ENCODE measurements at places on chromosomes 1 and 21. TPM values are rescaled to one million over a fixed set of nuclear protein-coding genes. Genes with fewer than 3 reads are reported as not detected.

GRCh38 chr1:211347077-211347844, 20.6 kb downstream of the TRAF5 start:
- DNase-seq = no peak

- DNase-seq = no peak
Measured at GRCh38 chr21:29287383-29287782, 11.3 kb upstream of the BACH1 start.

DNA sequence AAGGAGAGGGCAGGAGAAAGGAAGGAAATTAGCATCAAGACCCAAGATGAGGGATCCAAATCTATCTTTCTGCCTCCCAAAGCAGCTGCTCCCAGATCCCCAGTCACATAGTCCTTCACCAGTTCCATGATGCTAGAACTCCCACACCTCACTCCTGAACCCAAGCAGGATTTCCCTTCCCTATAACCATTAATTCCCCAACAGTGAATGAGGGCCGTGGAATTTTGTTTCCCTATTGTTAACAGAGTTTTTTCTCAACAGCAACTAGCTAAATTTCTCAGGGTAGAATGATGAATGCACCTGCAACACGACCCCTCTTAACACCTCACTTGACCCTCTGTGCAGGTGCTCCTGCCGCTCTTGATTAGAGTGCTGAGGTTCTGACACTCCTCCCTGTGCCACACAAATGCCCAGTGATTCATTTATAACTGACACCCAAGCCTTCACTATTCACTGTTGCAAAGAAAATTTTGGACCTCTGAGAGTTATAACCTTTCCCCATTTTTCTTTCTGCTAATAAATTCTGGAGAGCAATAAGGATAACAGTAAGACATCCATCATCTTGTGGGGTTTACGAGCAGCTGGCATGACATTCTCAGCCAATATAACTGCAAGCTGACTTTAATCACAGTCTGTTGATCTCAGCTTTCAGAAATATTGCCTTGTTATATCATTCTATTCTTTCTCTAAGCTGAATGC, 25.4 kb upstream of the NPL start:
- no peak for DNase-seq

GRCh38 chr1:91059157-91059556, 37.3 kb upstream of the ZNF644 start:
- no peak for DNase-seq

DNA sequence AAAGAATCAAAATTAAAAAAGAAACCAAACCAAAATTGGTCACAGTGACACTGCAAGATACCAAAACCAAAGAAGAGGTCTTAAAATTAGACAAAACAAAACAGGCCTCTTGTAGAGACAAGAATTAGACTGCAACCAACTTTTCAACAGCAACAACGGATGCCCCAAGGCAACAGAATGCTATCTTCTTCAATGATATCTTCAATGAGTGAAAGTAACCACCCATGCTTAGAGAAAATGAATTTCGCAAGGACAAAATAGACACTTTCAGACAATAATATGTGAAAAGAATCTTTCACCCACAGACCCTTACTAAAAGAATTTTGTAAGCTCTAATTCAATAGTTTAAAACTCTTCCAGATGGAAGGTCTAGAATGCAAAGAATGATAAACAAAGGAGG, 41.7 kb downstream of the USP48 start:
- DNase-seq = no peak

GRCh38 chr1:39105061-39105840, 79.1 kb downstream of the NDUFS5 start:
- DNase-seq = peak; percentile 74

GRCh38 chr1:192747301-192747700, 61.5 kb upstream of the RGS2 start:
- DNase-seq = peak; percentile 28

DNA sequence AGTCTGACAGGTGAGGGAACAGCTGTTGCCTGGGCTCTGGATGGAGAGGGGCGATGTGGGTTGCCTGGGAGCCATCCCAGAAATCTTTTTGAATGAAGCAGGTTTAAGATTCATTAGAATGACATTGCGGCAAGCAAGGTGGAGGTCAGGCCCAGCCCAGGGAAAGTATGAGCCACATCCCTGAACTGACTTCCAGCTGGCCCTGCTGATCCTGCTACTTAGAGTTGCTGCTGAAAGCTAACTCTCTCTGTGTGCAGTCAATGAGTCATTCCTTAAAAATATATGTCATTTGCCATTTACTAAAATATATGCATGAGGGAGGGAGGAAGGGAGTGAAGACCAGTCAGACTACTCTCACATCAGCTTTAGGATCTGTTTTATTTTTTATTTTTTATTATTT, 54.3 kb upstream of the RAB3GAP2 start:
- peak; percentile 57 for DNase-seq

- no peak for DNase-seq
Measured at GRCh38 chr1:9319789-9320519, 27.3 kb downstream of the SPSB1 start.

GRCh38 chr1:32780005-32780404, 37.2 kb downstream of the YARS1 start:
- DNase-seq = no peak

GRCh38 chr1:88224906-88225305, 459.2 kb upstream of the PKN2 start:
- DNase-seq = no peak

DNA sequence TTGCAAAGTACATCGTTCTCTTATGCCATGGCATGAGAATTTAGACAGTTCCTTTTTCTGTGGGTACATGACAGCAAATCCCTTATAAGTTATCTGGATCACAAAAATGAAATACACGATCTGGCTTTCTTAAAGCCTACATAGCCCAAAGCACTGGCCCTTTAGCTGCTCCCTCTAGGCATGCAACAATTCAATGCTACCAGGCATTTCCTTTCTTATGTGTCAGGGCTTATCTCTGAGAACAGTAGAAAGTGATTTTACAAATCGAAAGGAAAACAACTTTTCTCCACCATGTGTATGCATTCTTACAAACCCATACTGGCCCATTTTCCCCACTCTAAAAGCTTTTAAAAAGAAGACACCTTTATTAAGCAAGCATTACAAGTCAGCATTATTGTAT, 139.7 kb downstream of the GRIK1 start:
- DNase-seq = no peak

DNA sequence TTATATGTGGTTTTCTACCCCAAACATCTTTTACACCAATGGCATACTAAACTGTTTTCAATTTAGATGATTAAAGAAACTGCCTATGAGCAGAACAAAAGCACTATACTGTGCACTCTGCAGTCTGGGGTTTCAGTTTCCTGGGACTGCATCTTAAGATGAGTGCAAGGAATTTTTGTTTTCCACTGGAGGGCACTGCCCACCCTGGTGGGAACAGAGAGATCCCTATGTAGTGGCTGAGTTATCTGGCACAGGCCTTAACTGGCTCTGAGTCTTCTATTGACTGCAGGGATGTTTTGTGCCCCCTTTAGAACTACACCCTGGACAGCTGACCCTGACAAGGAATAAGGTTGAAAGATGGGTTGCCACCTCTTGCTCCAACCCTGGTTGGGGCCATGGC, 12.0 kb downstream of the PROK1 start:
- no peak for DNase-seq

GRCh38 chr1:18805925-18806849, 53.3 kb downstream of the TAS1R2 start:
- no peak for DNase-seq

- no peak for DNase-seq
Measured at GRCh38 chr1:61531716-61532115, 193.2 kb downstream of the TM2D1 start.

DNA sequence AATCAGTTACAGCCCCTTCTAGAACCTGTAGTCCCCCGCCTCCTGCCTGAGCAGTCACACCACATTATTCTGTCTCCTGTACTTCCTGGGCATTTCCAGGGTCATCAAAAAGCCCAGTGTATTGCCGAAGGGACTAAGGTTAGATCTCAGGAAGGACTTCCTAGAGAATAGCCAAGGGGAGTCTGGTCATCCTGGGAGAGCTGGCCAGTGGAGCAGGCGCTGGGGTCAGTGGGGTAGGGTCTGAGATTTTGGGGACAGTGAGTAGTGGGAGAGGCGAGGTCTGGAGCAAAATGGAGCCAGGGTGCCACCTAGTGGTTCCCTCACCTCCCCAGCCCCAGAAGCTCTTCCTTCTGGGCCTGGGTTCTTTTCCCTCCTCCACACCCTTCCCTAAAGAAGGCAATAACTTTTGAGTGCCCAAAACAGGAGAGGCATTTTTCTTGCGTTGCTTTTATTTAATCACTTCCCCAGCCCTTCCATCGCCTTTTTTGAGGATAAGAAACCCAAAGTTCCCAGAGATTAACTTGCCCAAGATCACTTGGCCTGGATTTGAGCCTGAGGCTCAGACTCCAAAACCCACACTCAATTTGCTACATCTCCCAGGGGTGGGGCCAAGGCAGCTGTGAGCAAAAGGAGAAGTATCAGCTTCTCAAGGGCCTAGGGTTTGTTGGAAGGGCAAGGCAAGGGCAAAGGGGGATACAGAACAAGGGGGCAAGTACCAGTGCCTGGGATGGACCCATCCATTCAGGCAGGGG, 7.3 kb upstream of the PMVK start:
- peak; percentile 66 for DNase-seq

GRCh38 chr1:89649783-89650182, 16.9 kb downstream of the LRRC8C start:
- DNase-seq = no peak

GRCh38 chr1:44038876-44039657, 7.8 kb upstream of the SLC6A9 start:
- no peak for DNase-seq

- no peak for DNase-seq
Measured at GRCh38 chr1:230172016-230172537, 105.0 kb downstream of the GALNT2 start.

The VPS72 gene
- 106 TPM for total RNA-seq

The NUDT4B gene
- not detected for total RNA-seq

The ATP1A2 gene
- total RNA-seq = 0.07 TPM

The OR10J1 gene
- not detected for total RNA-seq

The KRTAP12-2 gene
- total RNA-seq = not detected

The GBP5 gene
- not detected for total RNA-seq

The LCE3E gene
- total RNA-seq = not detected

The TNNI3K gene
- total RNA-seq = not detected

The IL10 gene
- total RNA-seq = not detected

The IL20 gene
- total RNA-seq = not detected

The HSD3B2 gene
- not detected for total RNA-seq

The L1TD1 gene
- not detected for total RNA-seq
